Activated CD4-positive, alpha-beta memory T cell treated with anti-CD3 and anti-CD28 coated beads for 36 hours (primary cell): ENCODE measurements at places on chromosomes 11 and 22.

DNA sequence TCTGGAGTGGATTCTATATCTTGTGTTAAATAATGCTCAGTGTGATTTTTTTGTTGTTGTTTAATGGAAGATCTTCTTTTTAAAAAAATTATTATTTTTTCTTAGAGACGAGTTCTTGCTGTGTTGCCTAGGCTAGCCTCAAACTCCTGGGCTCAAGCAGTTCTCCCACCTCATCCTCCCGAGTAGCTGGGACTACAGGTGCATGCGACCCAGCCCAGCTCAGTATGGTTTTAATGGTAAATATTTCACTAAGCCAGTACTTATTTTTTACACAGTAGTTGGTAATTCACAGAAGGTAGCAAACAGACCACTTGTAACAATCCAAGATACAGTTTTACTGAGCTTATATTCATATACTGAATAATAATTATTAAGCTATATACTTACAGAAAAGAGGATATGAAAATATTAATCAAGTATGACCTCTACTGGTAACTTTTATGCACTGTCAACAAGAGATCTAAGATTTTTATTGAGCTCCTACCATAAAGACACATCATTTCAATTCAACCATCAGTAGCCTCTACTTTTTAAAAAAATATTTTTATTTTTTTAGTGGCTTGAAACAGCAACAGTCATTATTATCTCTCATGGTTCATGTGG is 6.1 kb upstream of the CD59 start:
- peaks cover 2% of the 10 kb centered on the region for H3K36me3 ChIP-seq
- H3K27me3 ChIP-seq: no peaks in the 10 kb centered on the region
- peaks cover 9% of the 10 kb centered on the region for H3K4me1 ChIP-seq
- no peak for DNase-seq
- H3K27ac ChIP-seq: no peak overlapping the region

- peaks cover 19% of the 10 kb centered on the region for H3K4me1 ChIP-seq
- no peaks in the 10 kb centered on the region for H3K27me3 ChIP-seq
- no peak overlapping the region for H3K27ac ChIP-seq
- no peak overlapping the region for H3K4me3 ChIP-seq
- DNase-seq: no peak
Observed at GRCh38 chr11:88312628-88313027, 24.9 kb downstream of the CTSC start.

- peaks cover 42% of the 10 kb centered on the region for H3K4me1 ChIP-seq
- H3K27me3 ChIP-seq: no peaks in the 10 kb centered on the region
- peak; percentile 51 for DNase-seq
- H3K36me3 ChIP-seq: peaks cover 54% of the 10 kb centered on the region
Observed at GRCh38 chr11:66617155-66617834, 865 bp downstream of the RBM14 start.

DNA sequence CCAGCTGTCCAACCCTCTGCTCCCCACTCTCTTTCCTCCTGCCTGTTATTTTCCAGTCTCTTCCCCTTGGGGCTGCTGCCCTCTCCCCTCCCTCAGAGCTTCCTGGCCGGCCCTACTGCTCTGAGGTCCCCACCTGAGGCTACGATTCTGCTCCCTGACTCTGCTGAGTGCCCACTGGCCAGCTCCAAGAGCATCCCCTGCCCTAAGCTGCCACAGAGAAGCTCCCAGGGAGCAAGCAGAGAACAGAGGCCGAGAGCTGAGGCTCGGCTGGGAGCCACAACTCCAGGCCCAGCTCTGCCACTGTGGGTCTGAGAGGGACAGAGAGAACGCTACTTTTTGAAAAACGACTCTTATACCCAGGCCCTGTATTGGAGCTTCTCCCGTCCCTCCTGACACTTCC is 61.1 kb downstream of the CHRDL2 start:
- DNase-seq: no peak
- no peak overlapping the region for H3K27ac ChIP-seq
- no peak overlapping the region for H3K4me3 ChIP-seq
- H3K36me3 ChIP-seq: no peaks in the 10 kb centered on the region
- no peaks in the 10 kb centered on the region for H3K27me3 ChIP-seq

DNA sequence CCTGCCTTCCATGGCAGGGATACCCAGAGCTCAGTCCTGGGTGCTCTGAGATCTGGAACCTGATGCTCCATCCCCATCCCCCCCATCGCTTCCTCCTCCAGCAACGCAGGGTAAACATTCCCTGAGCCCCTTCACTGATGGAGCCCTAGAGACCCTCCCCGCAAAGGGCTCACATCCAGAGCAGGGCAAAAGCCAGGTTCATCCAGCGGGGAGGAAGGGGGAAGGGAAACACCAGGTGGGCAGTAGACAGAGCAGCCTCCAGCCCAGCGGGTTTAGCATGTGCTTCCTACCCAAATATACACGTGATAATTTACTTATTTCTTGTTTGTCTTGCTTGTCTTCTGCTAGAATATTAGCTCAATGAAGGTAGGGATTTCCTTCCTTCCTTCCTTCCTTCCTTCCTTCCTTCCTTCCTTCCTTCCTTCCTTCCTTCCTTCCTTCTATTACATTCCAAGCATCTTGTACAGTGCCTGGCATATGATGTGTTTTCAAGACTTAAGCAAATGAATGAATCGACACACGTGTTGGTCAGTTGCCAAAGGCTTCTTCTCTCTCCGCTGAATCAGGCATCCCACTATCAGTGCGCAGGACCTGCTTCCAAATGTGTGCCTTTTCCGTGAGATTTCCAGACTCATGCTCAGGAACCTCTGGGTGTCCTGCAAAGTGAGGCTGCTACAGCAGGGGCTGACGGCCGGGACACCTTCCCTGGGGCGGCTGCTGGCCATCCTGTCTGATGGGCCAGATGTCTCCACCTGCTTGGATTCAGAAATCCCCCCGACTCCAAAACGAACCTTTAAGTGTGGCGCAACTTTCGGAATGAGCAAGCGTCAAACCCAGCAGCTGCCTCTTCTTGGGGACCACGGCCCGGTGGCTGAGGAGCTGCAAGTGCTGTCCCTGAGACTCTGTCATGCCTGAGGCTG is 955.1 kb downstream of the BRD1 start:
- no peak overlapping the region for H3K4me3 ChIP-seq
- no peak for DNase-seq
- peaks cover 10% of the 10 kb centered on the region for H3K27me3 ChIP-seq
- no peak overlapping the region for H3K27ac ChIP-seq
- H3K4me1 ChIP-seq: no peaks in the 10 kb centered on the region
- no peaks in the 10 kb centered on the region for H3K36me3 ChIP-seq

DNA sequence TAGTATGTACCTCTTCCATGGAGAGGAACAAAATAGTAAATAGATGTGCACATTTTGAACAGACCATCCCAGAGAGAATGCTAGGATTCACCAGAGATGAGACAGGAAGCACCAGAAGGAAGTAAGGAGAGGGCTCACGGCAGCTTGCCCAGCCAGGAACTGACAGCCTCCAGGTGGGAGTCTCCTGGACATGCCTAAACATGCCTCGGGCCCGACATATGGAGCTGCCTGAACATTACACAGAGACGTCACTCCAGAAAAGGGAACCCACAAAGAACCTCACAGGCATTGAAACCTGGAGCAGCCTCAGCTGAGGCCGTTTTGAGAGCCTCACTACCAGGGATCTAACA is 67.4 kb downstream of the BRD1 start:
- no peak for DNase-seq
- H3K36me3 ChIP-seq: no peaks in the 10 kb centered on the region
- H3K4me1 ChIP-seq: peaks cover 10% of the 10 kb centered on the region
- H3K4me3 ChIP-seq: no peak overlapping the region
- H3K27me3 ChIP-seq: peaks cover 4% of the 10 kb centered on the region

- H3K4me1 ChIP-seq: peaks cover 3% of the 10 kb centered on the region
- peaks cover 12% of the 10 kb centered on the region for H3K27me3 ChIP-seq
- H3K4me3 ChIP-seq: no peak overlapping the region
- H3K36me3 ChIP-seq: no peaks in the 10 kb centered on the region
- DNase-seq: no peak
Observed at GRCh38 chr11:117488996-117489952, 161.6 kb downstream of the CEP164 start.

DNA sequence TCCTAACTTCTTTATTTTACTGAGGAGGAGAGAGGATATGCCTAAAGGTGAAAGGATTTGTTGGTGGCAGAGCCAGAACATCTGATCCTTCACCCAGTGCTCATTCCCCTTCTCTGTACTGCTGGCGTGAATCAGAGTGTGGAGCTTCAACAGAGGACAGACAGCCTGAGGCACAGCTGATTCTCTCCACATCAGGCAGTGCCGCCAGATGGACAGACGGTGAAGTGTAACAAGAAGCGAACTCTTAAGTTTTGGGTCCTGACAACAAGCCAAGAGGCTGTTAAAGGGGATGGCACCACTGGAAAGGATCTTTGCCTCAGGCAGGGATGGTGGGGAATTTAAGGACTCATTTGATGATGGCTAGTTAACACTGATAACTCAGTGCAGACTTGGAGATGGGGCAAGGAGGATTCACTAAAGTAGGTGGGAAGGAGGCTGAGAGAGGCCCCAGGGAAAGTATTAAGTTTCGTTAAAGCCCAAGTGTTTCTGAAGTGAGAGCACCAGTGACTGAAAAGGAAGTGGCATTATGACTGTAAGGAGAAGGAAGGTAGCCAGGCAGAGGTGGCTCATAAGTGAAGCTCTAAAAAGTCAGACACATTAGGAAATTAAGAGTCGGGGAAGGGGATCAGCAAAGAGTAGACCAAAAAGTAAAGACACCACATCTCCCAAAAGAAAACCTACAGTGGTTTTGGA is 81.3 kb downstream of the CLPB start:
- no peaks in the 10 kb centered on the region for H3K4me1 ChIP-seq
- peaks cover 9% of the 10 kb centered on the region for H3K36me3 ChIP-seq
- H3K27ac ChIP-seq: no peak overlapping the region
- H3K4me3 ChIP-seq: no peak overlapping the region
- H3K27me3 ChIP-seq: no peaks in the 10 kb centered on the region

DNA sequence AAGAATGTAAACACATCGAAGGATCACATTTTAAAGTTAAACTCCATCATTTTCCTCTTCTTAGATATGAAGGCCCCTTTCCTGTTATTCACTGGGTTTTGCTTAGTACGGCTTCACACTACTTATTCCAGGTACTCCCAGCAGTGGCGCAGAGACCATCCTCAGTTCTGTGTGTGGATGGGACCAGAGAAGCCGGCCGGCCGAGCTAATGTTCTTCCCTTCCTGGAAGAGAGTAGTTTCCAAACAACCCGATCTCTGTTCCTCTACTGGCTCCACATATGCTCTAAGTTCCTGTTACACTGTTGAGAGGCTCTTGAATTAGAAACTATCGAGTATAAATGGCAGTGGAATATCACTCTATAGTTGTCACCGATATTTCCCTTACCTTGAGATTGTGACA is 684 bp upstream of the NFRKB start:
- peaks cover 36% of the 10 kb centered on the region for H3K4me1 ChIP-seq
- H3K27ac ChIP-seq: no peak overlapping the region
- H3K4me3 ChIP-seq: peak overlapping the region; percentile 88

- peaks cover 8% of the 10 kb centered on the region for H3K36me3 ChIP-seq
- no peaks in the 10 kb centered on the region for H3K4me1 ChIP-seq
- no peak for DNase-seq
- no peaks in the 10 kb centered on the region for H3K27me3 ChIP-seq
- H3K4me3 ChIP-seq: no peak overlapping the region
Observed at GRCh38 chr11:28338371-28338770, 230.2 kb downstream of the METTL15 start.

DNA sequence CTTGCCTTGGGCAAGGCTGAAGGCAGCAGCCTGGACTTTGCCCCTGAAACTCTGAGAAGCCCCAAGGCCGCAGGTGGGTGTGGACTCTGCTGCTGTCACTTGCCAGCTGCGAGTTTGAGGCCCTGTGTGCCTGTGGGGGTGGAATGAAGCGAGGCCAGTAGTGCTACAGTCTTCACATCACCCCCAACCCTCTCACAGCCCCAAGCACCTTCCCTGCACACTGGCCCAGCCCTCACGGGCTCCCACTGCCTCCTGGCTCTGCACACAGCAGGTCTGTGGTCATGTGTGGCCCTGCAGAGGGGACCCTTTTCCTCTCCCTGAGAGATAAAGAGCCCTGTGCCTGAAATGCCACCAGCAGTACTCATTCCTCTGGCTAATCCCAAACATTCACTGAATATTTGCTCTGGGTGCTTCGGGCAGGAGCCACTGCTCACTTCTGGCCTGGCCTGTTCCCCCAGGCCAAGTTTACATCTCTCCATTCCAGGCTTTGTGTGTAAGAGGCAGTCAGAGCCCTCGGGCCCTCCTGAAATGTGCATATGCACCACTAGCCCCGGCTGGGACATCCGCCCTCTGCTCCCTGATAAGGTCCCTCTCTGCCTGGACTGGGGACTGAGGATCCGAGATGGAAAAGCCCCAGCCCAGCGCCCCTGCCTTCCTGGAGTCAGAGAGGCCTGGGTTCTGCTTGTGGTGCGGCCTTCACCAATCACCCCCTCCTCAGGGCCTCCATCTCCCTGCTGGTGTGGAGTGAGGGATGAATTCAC is 17.7 kb downstream of the MGAT3 start:
- DNase-seq: no peak
- H3K4me3 ChIP-seq: no peak overlapping the region
- no peak overlapping the region for H3K27ac ChIP-seq
- H3K27me3 ChIP-seq: no peaks in the 10 kb centered on the region
- H3K36me3 ChIP-seq: no peaks in the 10 kb centered on the region
- H3K4me1 ChIP-seq: peaks cover 14% of the 10 kb centered on the region

GRCh38 chr22:33678523-33678922 is 241.8 kb downstream of the LARGE1 start:
- no peaks in the 10 kb centered on the region for H3K27me3 ChIP-seq
- H3K4me1 ChIP-seq: no peaks in the 10 kb centered on the region
- no peaks in the 10 kb centered on the region for H3K36me3 ChIP-seq
- H3K4me3 ChIP-seq: no peak overlapping the region

GRCh38 chr11:120740380-120740779 is 228.8 kb downstream of the GRIK4 start:
- peaks cover 8% of the 10 kb centered on the region for H3K27me3 ChIP-seq
- H3K36me3 ChIP-seq: no peaks in the 10 kb centered on the region
- no peak overlapping the region for H3K4me3 ChIP-seq

DNA sequence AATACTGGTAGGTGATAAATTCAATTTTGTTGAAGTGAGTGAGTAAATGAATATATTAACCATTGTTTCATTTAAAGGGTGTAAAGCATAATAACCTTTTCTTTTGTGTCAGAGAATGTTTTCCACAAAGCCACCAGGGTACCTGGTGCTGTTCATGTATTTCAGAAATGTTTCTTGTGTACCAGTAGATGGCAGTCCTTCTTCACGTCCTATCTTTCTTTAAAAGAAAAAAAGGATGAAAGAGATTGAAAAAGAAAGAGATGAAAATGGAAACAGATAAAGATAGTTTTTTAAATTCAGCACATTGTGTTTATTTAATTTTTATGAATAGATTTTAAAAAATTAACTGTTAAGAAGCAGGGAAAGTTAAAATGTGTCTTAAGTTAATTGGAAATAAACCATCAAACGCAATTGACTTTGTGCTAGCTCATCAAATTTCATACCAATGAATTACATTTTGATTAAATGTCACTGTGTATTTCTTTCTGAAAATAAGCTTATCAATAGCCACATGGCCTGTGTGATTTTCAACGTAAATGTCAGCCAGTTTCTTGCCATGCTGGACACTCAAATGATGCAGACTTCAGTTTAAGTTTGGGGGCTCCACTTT is 65.5 kb upstream of the CHORDC1 start:
- H3K36me3 ChIP-seq: no peaks in the 10 kb centered on the region
- H3K27ac ChIP-seq: no peak overlapping the region
- no peak for DNase-seq
- peaks cover 3% of the 10 kb centered on the region for H3K27me3 ChIP-seq
- no peak overlapping the region for H3K4me3 ChIP-seq

GRCh38 chr11:72726266-72727220 is 25.7 kb downstream of the ARAP1 start:
- H3K27ac ChIP-seq: no peak overlapping the region
- H3K27me3 ChIP-seq: no peaks in the 10 kb centered on the region
- no peak for DNase-seq
- peaks cover 8% of the 10 kb centered on the region for H3K36me3 ChIP-seq
- peaks cover 19% of the 10 kb centered on the region for H3K4me1 ChIP-seq
- no peak overlapping the region for H3K4me3 ChIP-seq

GRCh38 chr11:17352950-17353820 is 1.6 kb downstream of the NCR3LG1 start:
- peaks cover 16% of the 10 kb centered on the region for H3K27me3 ChIP-seq
- H3K27ac ChIP-seq: no peak overlapping the region
- peak overlapping the region; percentile 79 for H3K4me3 ChIP-seq
